ENCODE measurements at places on chromosomes 13 and 19. TPM values are rescaled to one million over a fixed set of nuclear protein-coding genes. Genes with fewer than 3 reads are reported as not detected.

DNA sequence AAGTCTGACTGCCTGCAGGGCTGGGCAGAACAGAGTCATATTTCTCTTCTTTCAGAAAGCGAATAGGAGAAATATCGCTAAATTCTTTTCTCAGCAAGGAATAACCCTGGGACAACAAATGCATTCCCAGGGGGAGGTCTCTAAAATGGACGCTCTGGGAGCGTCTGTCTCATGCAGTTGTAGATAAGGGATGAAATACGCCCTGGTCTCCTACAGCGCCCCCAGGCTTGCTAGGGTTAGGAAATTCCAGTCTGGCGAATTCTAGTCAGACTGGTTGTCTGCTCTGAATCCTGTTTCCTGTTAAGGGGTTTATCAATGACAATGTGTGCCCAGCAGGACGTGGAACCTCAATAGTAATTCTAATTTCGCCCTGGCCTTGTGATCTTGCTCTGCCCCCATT lies 1214.1 kb downstream of the DIAPH3 start:
- no peak overlapping the region for H3K27ac ChIP-seq
- no peaks in the 10 kb centered on the region for H3K4me1 ChIP-seq

Gene MISP
- total RNA-seq = not detected

Gene NCAN
- total RNA-seq = not detected

Gene NCR1
- 1.2 TPM for total RNA-seq

DNA sequence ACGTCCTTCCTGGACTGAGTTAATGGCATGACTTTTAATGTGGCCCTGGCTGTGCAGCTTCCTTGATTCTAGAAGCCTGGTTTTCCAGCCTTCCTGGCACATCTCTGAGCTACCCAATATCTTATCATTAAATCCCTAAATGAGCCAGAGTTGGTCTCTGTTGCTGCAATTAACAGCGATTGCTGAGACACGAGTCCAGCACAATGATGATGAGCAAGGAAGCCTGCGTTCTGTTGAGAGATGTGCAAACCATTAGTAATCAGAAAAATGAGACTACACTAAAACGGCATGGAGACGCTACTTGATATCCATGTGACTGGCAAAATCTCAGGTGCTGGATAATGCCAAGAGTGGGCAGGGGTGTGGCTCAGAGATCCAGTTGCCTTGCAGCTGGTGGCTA lies 26.2 kb downstream of the GPR42 start:
- H3K4me3 ChIP-seq = no peak overlapping the region
- no peak overlapping the region for H3K27ac ChIP-seq
- no peaks in the 10 kb centered on the region for H3K27me3 ChIP-seq
- H3K4me1 ChIP-seq = no peaks in the 10 kb centered on the region
- no peak for DNase-seq
- H3K36me3 ChIP-seq = no peaks in the 10 kb centered on the region

DNA sequence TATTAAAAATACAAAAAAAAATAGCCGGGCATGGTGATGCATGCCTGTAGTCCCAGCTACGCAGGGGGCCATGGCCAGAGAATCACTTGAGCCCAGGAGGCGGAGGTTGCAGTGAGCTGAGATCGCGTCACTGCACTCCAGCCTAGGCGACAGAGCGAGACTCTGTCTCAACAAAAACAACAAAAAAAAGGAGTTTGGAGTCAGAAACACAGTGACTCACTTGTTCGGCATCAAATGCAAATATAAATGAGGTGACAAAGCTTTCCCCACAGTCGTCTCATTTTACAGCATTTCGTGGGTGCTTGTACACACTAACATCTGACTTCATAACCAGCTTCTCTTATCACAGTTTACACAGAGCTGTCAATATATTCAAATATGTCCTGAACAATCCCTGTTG lies 11.0 kb downstream of the ZNF665 start:
- H3K27ac ChIP-seq = no peak overlapping the region
- H3K4me3 ChIP-seq = no peak overlapping the region
- no peaks in the 10 kb centered on the region for H3K4me1 ChIP-seq

GRCh38 chr13:109782823-109783431 lies 3.5 kb downstream of the IRS2 start:
- no peaks in the 10 kb centered on the region for H3K27me3 ChIP-seq
- peaks cover 45% of the 10 kb centered on the region for H3K4me1 ChIP-seq
- no peak for DNase-seq
- peak overlapping the region; percentile 53 for H3K27ac ChIP-seq
- peaks cover 2% of the 10 kb centered on the region for H3K36me3 ChIP-seq

DNA sequence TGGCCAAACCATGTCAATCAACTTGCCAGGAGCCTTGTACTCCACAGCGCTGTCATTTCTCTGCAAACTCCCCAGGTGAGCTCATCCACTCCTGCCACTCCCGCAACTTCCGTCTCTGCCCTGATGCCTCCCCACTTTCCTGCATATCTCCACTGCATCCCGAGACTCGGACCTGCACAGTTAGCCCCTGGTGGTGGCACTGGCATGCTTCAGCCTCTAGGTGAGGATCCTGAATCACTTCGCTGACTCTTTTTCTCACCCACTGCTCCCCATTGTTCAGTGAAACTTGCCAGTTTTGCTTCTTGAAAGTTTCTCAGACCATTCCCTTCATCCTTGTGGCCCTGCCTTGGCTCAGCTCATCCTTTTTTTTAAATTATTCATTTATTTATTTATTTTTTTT lies 3.4 kb upstream of the CTU1 start:
- H3K4me1 ChIP-seq = peaks cover 6% of the 10 kb centered on the region
- no peak overlapping the region for H3K4me3 ChIP-seq
- H3K27ac ChIP-seq = no peak overlapping the region
- H3K36me3 ChIP-seq = no peaks in the 10 kb centered on the region

Gene ZSCAN5C
- total RNA-seq = not detected

DNA sequence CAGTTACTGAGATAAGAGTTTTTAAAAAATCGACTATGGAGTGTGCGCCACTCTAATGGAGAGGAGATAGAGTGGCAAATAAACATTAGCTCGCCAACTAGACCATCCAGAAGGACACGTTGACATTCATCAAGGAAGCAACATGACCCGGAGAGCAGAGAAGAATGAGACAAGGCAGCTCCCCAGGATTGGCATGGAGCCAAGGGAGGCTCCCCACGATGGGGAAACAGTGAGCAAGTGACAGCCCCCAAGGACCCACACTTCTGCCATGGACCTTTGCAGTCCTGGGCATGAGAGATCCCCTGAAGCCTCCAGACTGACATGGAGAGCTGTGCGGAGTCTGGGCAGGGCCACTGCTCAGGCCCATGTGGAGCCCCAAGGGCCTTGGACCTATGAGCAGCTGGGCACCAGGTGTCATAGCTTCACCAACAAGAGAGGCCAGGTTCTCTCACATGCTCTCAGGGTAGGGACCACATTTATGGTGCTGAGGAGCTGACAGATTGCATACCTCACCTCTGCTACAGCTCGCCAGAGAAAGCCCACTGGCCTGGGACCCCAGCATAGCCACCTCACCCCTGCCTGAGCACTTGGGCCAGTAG lies 6.7 kb downstream of the SIGLEC6 start:
- peak; percentile 64 for DNase-seq
- H3K4me3 ChIP-seq = no peak overlapping the region
- H3K4me1 ChIP-seq = no peaks in the 10 kb centered on the region
- no peaks in the 10 kb centered on the region for H3K27me3 ChIP-seq
- H3K36me3 ChIP-seq = no peaks in the 10 kb centered on the region

Gene C3
- 9,349 TPM for total RNA-seq

DNA sequence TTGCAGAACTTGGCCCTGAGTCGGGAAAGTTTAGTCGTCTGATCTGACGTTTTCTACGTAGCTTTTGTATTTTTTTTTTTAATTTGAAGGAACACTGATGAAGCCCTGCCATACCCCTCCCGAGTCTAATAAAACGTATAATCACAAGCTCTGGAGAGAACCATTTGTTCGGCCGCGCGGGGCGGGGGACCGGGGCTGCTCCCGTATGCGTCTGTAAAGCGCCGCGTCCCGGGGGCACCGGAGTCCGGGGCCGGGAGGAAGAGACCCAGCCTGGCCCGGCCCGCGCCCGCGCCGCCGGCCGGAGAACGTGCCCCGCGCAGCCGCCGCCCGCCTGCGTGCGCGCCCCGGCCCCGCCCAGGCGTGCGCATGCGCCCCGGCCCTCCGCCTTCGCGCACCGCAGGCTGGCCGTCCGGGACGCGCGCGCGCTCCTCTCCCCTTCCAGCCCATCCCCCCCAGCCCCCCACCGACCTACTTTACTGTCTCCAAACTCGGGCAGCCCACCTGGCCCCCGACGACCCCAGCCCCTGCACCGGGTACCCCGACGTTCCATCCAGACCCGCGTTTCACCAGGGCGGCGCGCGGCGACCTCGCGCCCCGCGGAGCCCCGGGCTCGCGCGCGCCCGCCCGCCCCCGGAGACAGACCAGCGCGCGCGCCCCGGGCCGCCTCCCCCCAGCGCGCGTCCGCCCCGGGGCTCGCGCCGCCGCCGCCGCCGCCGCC lies 785 bp upstream of the USF2 start:
- no peaks in the 10 kb centered on the region for H3K27me3 ChIP-seq
- peak overlapping the region; percentile 79 for H3K27ac ChIP-seq
- peak overlapping the region; percentile 83 for H3K4me3 ChIP-seq
- peaks cover 7% of the 10 kb centered on the region for H3K36me3 ChIP-seq

- H3K4me3 ChIP-seq = no peak overlapping the region
- H3K4me1 ChIP-seq = peaks cover 20% of the 10 kb centered on the region
- no peak for DNase-seq
- H3K36me3 ChIP-seq = no peaks in the 10 kb centered on the region
- no peaks in the 10 kb centered on the region for H3K27me3 ChIP-seq
Measured at GRCh38 chr13:40982772-40983171, 36.3 kb downstream of the ELF1 start.

- H3K27me3 ChIP-seq = no peaks in the 10 kb centered on the region
- no peaks in the 10 kb centered on the region for H3K4me1 ChIP-seq
- H3K36me3 ChIP-seq = no peaks in the 10 kb centered on the region
- DNase-seq = no peak
Measured at GRCh38 chr13:53217194-53217593, 188.6 kb downstream of the OLFM4 start.

- H3K4me1 ChIP-seq = no peaks in the 10 kb centered on the region
- no peak overlapping the region for H3K27ac ChIP-seq
- H3K36me3 ChIP-seq = no peaks in the 10 kb centered on the region
- H3K27me3 ChIP-seq = no peaks in the 10 kb centered on the region
- no peak overlapping the region for H3K4me3 ChIP-seq
Measured at GRCh38 chr13:62721893-62722292, 1306.2 kb upstream of the PCDH20 start.

Gene ERICH4
- not detected for total RNA-seq

- peaks cover 2% of the 10 kb centered on the region for H3K4me1 ChIP-seq
- no peak overlapping the region for H3K27ac ChIP-seq
- no peaks in the 10 kb centered on the region for H3K27me3 ChIP-seq
- H3K36me3 ChIP-seq = no peaks in the 10 kb centered on the region
- no peak overlapping the region for H3K4me3 ChIP-seq
Measured at GRCh38 chr13:73610799-73611592, 523.2 kb downstream of the KLF12 start.

Gene CNN1
- total RNA-seq = 5.9 TPM

Gene SPACA4
- not detected for total RNA-seq

All from liver (tissue), 10 donors.